Activated CD4-positive, CD25-positive, alpha-beta regulatory T cell treated with anti-CD3 and anti-CD28 coated beads, Interleukin-2, amount 50 U/mL, for 72 hours (primary cell): ENCODE measurements at places on chromosomes 4 and X.

GRCh38 chrX:45751156-45751555, 550.5 kb upstream of the DIPK2B start:
- DNase-seq = no peak

GRCh38 chr4:70651864-70652506, 14.3 kb downstream of the JCHAIN start:
- DNase-seq = no peak

GRCh38 chr4:67035986-67036385, 509.3 kb downstream of the CENPC start:
- no peak for DNase-seq

DNA sequence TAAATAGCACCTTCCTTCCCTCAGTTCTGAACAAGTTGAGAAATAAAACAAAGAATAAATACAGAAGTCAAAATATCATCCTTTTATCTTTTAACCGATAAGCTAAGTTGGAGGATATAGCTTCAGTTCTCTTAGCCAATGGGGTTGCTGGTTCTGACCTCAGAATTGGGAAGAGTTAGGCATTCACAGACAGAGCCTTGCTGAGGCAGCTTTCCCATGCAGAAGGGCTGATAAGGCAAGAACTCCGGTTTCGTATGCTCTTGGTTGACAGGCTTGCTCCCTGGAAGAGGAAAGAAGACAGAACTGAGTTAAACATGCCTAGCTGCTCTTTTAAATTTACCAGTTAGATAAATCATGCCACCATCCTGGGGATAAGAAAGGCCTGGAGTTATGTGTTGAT, 17.6 kb downstream of the FRAS1 start:
- DNase-seq = no peak

DNA sequence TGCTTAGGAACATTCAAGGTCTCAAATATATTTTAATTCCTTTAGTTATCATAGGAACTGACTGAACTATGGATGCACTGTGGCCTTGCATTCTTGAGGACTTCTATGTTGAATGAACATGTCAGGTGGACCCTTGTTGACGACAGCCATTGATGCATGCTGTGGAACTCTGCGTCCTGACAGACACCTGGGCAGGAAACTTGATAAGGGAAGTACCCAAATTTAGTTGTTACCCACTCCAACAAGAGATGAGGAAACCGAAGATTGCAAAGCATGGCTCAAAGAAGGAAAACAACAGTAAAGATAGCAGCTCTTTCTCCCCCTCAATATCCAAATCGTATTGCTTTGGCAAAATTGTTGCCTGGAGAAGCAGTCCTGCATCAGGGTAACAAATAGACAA, 540.0 kb upstream of the NR3C2 start:
- no peak for DNase-seq

DNA sequence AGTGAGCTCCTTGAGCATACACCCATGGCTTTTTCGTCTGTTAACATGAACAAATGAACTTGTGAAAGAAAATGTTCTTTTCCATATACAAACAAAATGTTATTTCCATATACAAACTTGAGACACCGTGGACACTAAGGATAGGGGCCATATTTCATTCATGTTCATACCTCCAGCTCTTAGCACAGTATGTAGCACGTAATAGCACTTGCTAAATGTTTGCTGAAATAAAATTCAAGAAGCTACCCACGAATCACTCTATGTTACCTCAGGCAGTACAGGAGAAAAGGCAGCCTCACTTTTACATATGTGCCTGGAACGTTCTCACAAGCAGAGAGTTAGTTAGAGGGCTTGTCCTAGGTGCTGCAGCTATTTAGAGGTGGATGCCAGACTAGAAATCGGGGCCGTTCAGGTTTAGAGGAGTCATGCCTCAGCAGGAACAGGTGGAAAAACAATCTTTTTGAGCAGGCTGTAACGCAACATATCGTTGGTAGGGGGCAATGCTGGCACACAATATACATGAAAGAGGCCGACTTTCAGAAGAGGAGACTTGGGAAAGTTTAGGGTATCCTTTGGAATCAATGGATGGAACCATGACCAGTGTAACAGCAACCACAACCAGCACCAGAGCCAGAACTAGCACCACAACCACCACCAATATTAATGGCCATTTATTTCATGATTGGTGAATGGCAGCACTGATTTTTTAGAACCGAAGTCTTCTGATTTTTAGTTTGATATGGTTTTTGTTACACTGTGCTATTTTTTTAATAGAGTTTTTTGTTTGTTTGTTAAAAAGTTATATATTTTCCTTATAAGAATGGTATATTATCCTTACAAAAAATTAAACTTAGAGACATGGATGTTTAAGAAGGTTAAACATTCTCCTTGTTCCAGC, 14.8 kb upstream of the PAQR3 start:
- DNase-seq = no peak

DNA sequence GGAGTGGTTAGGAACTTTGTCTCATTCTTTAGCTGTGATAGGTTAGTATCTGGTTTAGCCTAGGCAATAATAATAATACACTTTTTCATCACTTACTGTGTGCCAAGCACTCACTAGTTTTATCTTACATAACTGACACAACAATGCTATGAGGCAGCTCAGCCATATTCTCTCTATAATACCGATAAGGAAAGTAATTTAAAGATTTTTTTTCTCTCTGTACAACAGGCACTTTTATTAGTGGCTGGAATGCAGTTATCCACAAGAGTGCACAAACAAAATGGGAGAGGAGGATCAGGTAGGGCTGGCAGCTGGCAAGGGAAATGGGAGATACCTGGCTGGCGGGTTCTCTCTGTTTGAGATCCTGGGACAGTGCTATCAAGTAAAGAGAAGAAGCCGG, 7.6 kb downstream of the RELL1 start:
- DNase-seq = no peak

DNA sequence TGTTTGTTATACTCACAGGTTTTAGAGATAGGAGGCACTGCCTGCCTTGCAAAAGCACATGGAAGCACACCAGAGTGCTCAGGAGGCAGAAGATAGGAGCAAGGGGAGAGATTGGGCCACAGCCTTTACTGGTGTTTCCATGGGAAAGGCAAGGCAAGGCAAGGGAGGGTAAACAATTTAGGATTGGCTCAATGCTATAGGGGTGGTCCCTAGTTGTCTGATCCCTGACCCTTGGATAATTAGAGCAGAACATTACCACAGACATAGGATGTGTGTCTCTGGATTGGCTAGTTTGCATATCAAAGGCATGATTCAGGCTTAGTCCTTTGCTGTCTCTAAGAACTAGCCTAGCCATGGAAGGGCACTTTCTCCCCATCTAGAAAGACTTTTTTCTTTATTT, 36.1 kb downstream of the GRXCR1 start:
- DNase-seq = no peak

DNA sequence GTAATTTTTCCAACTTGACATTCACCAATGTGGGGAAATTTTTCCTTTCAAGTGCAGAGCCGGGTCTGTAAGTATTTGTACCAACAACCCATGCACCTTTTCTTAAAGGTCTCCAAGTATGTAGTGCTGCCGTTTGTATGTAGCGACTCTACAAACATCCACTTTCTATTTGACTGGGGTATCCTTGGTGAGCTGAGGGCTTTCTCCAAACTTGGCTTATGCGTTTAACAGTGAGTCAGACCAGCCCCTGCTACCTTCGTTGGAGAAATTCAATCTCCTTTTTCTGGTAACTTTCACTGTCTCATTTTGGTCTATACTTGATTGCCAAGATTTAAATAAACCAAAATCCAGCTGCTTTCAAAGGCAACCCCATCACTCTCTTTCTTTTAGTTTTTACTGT, 34.9 kb downstream of the MGST2 start:
- no peak for DNase-seq

DNA sequence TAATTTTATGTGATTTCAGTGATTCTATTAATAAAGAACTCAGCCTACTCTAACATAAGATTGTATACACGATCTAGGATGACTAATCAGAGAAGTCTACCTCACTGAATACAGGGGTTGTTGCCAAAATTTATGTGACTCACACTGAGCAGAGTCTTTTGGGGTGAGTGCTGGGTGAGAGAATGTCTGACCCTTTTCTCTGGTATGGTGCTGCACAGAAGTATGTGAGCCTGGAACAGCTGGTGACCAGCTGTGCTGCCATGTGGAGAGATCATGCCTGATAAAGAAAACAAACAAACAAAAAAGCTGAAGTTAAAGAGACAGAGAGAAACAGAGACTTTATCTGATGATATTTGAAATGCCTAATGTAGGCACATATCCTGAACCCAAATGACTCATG, 618.1 kb upstream of the GRIA3 start:
- no peak for DNase-seq

GRCh38 chrX:13721371-13721770, 13.0 kb downstream of the TRAPPC2 start:
- DNase-seq = no peak

DNA sequence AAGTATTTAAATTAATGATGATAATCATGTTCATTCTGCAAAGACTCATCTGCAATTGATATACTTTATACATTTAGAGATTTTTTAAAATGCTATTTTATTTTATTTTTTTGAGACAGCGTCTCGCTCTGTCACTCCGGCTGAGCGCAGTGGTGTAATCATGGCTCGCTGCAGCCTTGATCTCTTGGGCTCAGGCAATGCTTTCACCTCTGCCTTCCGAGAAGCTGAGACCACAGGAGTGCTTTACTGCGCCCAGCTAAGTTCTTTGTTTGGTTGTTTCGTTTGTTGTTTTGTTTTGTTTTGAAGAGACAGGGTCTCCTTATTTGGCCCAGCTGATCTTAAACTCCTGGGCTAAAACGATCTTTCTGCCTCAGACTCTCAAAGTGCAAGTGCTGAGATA, 1541.0 kb downstream of the PCDH7 start:
- DNase-seq = no peak

- DNase-seq = no peak
These were observed at the start of gene ERAS for GRCh38 chrX:48826135-48826875. Gene ERAS, plus strand, starts transcription at chrX:48826513. Its CDS starts 2,611 bp downstream, at chrX:48829124.

GRCh38 chr4:169052594-169052945, 42.5 kb upstream of the CBR4 start:
- DNase-seq = no peak

DNA sequence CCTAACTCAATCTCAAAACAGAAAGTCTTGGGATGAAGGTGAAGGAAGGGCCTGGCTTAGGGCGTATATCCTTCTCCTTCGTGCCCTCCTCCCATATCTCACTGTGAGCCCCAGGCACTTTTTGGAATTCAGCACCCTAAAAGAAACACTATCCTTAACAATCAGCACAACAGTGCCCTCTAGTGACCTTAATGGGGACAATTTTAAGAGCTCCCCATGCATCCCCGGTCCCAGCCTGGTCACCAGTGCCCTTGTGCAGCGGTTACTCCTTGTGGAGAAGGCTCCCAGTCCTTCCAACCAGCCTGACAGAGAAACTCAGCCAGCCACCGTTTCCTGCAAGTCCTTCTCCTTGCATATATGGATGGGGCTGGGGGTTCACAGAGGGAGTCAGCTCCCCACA, 4.2 kb downstream of the PAK3 start:
- no peak for DNase-seq

DNA sequence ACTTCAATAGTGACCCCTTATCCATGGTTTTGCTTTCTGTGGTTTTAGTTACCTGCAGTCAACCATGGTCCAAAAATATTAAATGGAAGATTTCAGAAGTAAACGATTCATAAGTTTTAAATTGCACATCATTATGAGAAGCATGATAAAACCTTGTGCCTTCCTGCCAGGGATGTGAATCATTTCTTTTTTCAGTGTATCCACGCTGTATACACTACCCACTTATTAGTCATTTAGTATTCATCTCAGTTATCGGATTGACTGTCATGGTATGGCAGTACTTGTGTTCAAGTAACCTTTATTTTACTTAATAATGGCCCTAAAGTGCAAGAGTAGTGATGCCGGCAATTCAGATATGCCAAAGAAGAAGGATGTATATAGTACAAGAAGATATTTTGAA, 37.7 kb upstream of the TASL start:
- DNase-seq = no peak

DNA sequence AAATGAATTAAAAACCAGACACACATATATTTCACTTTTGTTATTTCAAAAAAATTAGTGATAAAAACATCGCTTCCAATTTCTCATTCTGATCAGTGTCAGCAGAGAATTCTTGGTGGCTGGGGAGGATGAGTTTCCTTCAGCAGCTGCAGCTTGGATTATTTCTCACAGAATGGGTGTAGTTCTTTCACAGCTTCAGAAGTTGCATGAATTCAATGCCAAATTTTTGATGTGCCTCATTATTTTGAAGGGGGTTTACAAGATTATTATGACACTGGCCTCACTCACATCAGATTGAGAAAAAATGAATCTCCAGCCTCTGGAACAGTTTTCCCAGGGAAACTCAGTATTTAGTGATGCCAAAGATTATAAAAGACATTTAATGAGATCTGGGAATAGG, 184.9 kb upstream of the WDFY3 start:
- no peak for DNase-seq

GRCh38 chr4:99100876-99101275, 12.3 kb upstream of the ADH5 start:
- DNase-seq = no peak

DNA sequence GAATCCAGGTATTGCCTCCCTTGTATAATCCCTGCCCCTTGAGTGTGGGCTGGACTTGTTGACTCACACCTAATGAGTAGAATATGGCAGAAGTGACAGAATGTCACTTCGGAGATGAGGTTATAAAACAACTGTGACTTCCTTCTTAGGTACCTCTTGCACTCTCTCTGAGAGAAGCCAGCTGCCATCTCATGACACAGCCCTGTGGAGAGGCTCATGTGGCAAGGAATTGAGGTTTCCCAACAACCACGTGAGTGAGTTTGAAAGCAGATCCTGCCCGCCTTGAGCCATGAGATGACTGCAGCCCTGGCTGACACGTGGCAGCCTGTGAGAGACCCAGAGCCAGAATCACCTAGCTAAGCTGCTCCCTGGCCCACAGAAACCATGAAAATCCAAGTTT, 13.5 kb downstream of the ASB11 start:
- no peak for DNase-seq

DNA sequence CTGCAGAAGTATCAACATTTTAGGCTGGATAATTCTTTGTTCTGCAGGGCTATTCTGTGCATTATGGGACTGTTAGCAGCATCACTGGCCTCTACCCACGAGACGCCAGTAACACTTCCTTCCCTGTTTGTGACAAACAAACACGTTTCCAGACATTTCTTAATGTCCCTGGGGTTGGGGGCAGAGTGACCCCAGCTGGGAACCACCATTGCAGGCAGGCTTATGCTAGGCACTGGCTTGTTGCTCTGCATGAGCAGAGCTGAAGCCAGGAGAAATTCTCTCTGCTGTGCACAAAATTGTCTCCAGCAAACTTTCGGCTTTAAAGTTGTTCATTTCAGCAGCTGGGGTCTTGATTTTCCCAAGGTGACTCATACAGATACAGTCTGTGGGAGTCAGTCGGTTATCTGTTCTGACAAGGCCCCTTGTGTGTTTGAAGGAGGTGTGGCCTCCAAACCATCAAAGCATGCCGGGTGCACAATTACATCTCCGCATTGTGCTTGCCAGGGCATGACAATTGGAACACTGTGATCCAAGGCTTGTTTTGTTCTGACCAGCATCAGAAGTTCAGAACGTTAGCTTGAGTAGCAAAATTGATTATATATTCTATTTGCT, 156.4 kb upstream of the BOD1L1 start:
- no peak for DNase-seq

GRCh38 chrX:86329174-86329573, 180.9 kb downstream of the DACH2 start:
- no peak for DNase-seq

- DNase-seq = no peak
These were observed 59.8 kb downstream of the PTCHD1 start for GRCh38 chrX:23394421-23394820.

- DNase-seq = peak; percentile 45
These were observed 42.8 kb downstream of the IL21 start for GRCh38 chr4:122577808-122578781.
